ENCODE measurements at places on chromosomes 1 and 21.

DNA sequence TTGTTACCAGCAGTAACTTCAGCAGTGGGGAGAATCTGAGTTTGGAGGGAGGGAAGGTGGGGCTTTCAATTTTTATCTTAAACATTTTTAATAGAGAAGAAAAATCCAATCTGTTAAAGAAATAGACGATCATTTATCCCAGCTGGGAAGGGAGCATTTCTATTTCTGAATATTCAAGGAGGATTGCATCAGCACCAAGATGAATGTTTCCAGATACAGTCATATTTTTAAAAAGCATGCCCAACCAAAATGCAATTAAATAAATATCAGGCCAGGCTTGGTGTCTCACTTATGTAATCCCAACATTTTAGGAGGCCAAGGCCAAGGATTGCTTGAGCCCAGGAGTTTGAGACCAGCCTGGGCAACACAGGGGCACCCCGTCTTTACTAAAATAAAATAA is 1.7 kb upstream of the ATP1A4 start:
- no peak for DNase-seq

DNA sequence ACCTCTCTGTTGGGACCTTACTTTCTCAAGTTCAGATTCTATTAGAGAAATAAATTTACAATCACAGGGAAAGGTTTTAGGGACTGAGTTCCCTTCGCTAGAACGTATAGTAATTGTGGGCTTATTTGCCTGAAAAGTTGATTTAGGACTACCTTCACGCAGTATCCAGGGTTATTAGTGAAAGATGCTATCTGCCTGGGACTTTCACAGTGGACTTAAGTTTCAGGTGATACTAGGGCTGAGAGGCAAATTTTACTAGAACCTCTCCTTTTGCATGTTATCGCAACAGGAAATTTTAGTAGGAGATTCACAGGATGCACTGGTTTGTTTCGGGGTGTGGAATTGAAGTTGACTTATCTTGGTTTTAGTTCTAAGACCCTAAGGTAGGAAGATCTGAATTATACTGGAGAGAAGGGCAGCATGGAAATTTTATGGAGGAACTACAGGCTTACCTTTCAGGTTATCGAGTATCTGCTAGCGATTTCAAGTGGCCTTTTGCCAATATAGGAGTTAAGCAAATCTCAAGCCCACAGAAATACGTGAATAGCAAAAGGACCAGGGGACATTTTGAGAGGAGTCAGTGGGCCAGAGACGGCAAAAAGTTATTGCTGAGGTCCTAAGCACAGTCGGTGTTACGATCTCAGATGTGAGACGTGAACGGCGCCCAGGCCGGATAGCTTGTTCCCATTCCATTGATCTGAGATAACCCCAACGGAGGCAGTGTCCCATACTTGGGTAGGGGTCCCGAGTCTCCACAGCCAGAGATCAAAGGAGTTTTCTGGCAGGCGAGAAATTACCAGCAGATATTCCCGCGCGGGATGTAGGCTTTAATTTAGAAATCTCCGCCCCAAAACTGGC is 723 bp upstream of the GNAI3 start:
- DNase-seq = no peak

GRCh38 chr1:10646347-10646861 is 150.0 kb downstream of the CASZ1 start:
- DNase-seq = no peak

DNA sequence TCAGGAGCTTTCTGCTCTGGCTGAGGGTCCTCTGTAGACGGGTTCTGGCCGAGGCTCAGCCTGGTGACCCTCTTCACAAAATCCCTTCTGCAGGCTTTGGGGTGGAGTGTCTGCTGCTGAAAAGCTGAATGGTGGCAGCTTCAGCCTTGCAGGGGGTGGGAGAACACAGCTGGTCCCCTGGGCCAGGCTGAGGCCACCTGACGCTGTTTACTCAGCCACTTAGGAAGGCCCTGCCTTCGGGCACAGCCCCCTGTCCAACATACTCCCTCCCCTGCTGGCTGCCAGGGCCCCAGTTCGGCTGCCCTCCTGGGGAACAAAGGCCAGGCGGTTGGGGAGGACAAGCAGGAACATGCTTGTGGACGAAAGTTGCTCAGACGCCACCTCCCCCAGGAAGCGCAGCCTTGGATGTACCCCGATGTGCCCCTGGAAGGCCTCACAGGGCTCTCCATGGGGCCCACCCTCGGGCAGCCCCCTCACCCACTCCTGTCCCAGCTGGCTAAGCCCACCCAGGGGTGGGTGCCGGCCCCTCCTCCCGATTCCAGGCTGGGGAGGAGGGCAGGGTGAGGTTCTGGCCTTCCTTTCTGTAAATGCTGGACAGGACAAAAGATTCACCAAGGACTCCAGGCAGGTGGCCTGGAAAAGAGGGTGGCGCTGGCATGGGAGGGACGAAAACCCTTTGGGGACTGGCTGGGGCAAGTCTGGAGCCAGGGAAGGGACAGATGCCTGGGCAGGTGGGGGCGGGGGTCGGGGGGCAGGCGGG is at the start of gene ANKRD65:
Gene ANKRD65 (minus strand): TSS at position 130 of the 760 bp plus-strand sequence. CDS start 271 bp downstream, outside the sequence.
- DNase-seq = no peak

- DNase-seq = no peak
Measured at GRCh38 chr1:207514890-207515289, 18.9 kb downstream of the CR1 start.

All from stimulated activated CD8-positive, alpha-beta memory T cell treated with anti-CD3 and anti-CD28 coated beads, Interleukin-4, amount 100 ng/mL, for 1 hour (primary cell).